ENCODE measurements at places on chromosomes 1 and 21. TPM values are rescaled to one million over a fixed set of nuclear protein-coding genes. Genes with fewer than 3 reads are reported as not detected.

SH2D1B gene
- 0.10 TPM for total RNA-seq

DNA sequence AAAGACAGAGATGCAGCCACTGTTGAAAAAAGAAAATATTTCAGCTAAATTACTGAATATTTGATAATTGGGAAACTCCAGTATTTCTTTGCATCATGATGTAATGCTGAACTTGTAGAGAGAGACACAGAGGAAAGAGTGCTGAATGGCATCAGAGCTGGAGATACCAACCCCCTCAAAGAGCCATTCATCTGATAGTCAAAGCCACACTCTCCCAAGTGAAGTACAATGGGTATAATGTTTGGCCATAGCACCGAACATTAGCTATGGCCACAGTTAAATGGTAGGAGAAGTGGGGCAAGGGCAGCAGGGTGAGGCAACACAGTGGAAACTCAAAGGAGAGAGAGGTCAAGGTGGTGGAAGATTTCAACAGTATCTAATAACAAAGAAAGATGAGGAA, 107.5 kb upstream of the TNFSF4 start:
- no peak for DNase-seq

CNKSR1 gene
- total RNA-seq: 0.63 TPM

GRCh38 chr1:153610811-153611301, 2.1 kb downstream of the S100A16 start:
- DNase-seq: no peak

HPCAL4 gene
- 0.08 TPM for total RNA-seq
